Fibroblast of skin of scalp (primary cell): ENCODE measurements at places on chromosomes 7 and 10.

DNA sequence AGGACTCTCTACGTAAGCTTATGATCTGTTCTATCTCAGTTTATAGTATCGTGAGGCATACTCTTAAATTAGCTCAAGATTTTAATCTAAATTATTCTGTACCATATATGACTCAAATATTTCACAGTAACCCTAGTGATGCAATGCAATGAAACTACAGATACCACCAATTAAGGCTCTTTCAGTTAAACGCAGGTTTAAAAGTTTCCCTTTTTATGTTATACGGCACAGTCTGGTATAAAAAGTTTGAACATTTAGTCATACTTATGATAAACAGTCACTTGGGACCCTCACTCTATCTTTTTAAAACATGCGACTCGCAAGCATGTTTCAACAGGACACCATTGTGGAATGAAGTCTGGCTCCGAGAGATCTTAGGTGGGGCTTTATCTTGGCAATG, 107.2 kb downstream of the CDK6 start:
- peak; percentile 51 for DNase-seq

GRCh38 chr10:7788639-7789286, 786 bp downstream of the ATP5F1C start:
- DNase-seq: peak; percentile 24

- DNase-seq: no peak
These were observed 20.4 kb downstream of the ZAN start for GRCh38 chr7:100753750-100754149.

DNA sequence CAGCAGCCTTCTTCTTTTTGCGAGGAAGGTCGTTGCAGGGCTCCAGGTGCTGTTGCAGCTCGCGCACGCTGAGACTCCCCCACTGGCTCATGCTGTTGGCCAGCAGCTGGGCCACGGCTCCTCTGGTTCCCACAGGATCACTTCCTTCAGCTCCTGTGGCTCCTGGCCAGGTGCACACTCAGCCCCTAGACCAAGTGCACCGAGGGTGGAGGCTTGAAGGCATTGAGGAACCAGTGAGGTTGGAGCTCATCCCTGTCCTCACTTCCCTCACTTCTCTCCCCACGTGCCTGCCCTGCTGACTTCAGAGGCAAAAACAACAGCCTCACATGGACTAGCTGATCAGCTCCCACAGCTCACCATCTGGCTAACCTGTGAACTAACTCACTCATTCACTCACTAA, 46.2 kb upstream of the ADRB1 start:
- no peak for DNase-seq

GRCh38 chr7:24017519-24017918, 266.5 kb upstream of the NPY start:
- no peak for DNase-seq
